ENCODE measurements at places on chromosomes 4 and X.

DNA sequence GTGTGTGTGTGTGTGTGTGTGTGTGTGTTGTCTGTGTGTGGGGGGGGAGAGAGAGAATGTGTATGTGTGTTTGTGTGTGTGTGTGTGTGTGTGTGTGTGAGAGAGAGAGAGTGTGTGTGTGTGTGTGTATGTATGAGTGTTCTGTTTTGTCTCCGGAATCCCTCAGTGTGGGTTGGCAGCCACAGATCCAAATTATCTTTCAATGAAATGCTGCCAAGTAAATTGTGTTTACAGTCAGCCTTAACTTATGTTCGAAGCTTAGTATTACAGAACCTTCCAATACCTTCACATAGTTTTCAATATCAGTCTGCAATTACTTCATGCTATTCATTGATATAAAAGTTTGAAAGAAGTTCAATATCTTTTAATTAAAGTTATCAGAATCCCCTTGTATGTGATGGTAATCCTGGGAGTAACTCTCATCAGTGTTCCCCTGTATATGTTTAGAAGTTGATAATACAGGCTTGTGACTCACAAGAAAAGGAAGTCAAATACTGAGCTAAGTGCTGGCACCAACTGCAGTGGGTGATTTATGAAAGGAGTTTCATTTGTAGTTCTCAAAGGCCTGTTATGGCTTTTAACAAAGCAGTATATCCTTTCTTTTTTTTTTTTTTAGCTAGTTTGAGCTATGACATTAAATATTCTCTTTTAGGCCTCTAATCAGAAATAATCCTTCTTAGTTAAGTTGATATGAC lies 51.6 kb upstream of the HTR2C start:
- no peak for DNase-seq

- no peak for DNase-seq
Observed at GRCh38 chr4:22508376-22508775, 7.5 kb downstream of the ADGRA3 start.

DNA sequence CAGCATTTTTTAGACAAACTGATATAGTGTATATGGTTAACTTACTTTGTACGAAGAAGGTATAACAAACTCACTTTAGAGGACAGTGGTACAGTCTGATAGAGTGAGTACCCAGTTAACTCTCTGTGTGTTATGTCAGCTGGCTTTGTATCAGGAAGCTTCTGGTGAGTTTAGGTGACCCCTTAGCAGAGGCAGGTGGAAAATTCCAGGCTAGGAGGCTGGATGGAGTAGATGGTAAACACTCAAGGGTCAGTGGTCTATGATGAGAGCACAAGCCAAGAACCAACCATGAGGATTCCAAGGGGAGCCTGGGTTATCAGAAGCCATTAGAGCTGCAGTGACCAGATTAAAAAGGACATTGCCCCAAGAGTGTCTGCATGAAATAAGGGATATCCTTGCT lies 227.3 kb upstream of the CENPE start:
- DNase-seq, result no peak

GRCh38 chrX:10168226-10168625 lies 11.5 kb downstream of the CLCN4 start:
- DNase-seq, result no peak

DNA sequence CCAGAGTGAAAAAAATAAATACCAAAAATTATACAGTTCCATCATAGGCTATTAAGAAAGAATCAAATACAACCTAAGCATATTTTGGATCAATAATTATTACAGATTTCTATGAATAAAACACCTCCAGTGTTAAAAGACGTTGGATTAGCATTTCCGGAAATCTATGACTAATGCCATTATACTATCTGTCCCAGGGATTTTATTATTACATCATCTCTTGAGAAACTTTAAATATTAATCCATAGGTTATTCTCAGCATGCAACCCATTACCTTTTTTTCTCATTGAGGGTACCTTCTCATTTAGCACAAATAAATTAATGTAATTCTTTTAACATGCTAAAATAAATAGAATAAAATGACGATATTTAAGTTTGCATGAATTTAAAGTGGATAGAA lies 44.6 kb downstream of the CXorf58 start:
- DNase-seq, result no peak

- DNase-seq, result no peak
Observed at GRCh38 chr4:105679186-105679585, 29.3 kb downstream of the INTS12 start.

DNA sequence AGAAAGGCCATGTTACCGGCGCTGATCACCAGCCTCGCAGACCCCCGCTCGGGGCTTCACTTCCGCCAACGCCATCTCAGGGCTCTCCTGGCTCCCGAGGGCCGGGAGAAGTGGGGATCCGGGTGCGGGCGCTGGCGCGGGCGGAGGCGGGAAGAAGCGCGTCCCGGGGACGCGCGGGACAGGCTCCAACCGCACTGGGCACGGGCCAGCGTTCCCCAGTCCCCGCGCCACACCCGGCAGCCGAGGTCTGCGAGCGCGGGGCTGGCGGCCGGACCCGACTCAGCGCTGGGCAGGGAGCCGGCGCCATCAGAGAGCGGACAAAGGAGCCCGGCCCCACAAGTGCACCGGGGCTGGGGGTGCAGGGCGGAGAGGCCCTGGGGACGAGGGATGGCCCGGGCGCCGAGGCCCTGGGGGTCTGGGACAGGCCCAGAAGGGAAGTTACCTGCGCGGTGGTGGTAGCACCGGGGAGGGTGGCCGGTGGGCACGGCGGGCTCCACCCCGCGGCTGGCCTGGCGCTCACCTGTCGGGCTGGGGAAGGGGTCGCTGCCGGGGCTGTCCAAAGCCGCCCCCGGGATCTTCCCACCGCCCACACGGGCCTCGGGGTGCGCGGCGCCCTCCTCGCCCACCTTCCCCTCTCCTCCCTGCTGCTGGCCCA lies 449 bp downstream of the CTPS2 start:
- no peak for DNase-seq

DNA sequence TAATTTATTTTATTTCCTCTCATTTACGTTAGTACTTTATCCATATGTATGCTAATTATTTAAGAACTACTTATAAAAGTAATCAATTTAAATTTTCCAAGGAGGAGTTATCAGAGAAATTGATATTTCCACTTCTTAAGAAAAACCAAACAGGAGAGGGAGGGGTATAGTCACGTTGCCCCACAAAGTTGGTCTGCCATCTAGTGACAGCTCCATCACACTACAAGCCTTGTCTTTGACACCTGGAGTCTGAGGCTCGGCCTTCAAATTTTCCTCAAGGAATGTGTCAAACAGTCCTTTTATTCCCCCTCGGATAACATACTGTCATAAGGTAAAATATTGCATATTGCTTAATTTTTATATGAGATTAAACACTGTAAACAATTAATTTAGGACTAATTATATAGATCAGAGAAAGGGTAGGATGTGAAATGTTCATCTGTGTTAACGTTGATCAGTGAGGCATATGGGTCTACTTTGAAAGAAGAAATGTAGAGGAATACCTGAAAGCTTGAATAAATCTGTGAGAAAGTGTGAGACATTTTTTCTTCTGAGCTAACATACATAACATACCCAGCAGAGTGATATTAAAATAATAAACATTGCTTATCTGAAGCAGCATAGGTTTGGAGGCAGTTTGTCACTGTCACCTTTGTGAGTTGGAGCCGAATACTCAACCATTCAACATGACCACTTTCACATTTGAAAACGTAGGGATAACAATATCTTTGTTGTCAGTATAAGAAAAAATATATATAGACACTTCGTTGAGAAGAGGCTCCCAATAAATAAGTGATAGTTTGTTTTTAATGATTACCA lies 114.4 kb downstream of the GLRA3 start:
- DNase-seq, result peak; percentile 5

DNA sequence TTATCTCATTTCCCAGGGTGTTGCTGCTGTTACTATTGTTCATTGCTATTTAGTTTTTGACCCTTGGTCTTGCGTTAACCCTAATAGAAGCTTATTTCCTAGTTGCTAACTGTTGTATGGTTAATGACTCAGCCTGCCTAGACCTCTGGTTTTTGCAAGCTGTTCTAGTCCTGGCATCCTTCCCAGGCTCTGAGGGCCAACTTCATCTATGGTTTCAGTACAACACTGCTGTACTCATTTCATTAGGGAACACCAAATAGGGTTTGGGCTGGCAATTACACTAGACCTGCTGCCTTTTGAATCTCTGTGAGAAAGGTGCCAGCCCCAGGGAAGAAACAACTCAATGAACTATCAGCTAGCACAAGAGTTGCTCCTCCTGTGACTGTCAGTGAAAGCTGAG lies 59.6 kb downstream of the DCX start:
- DNase-seq, result no peak

DNA sequence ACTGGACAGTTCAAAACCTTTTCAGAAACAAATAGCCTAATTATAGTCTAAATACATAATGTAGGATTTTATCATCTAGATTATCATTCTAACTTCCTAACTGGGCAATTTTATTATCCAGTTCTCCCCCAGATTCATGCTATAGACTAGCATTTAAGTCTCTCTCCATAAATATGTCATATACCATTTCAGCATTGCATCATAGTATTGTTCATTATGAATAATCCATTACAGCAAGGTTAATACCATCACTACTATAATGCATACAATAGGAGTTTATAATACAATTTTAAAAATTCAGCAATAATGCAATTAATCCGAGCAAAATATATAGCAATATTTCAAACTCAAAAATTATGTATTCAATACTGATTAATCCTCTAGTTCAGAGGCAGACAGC lies 77.4 kb downstream of the PDGFC start:
- no peak for DNase-seq

- DNase-seq, result no peak
Observed at GRCh38 chr4:105843941-105844340, 51.3 kb upstream of the NPNT start.
